ENCODE measurements at places on chromosomes 5 and 9. TPM values are rescaled to one million over a fixed set of nuclear protein-coding genes. Genes with fewer than 3 reads are reported as not detected.

ROPN1L gene
- 0.68 TPM for total RNA-seq

SLC6A19 gene
- total RNA-seq, result not detected

EPB41L4B gene
- total RNA-seq, result 1.2 TPM

HMCN2 gene
- not detected for total RNA-seq

CKMT2 gene
- not detected for total RNA-seq

BTNL8 gene
- total RNA-seq, result not detected

C5orf58 gene
- total RNA-seq, result not detected

OLFML2A gene
- total RNA-seq, result 0.14 TPM

HMMR gene
- total RNA-seq, result 44.4 TPM

PTGER4 gene
- total RNA-seq, result not detected

PKD2L2 gene
- total RNA-seq, result not detected

NPR3 gene
- 8.5 TPM for total RNA-seq

FGD3 gene
- total RNA-seq, result 4.1 TPM

CYSRT1 gene
- total RNA-seq, result 1.2 TPM

IFNA13 gene
- not detected for total RNA-seq

ELAVL2 gene
- 26.0 TPM for total RNA-seq

CYFIP2 gene
- 74.5 TPM for total RNA-seq

PCDHA3 gene
- total RNA-seq, result 0.32 TPM

PCDHGA3 gene
- total RNA-seq, result 0.16 TPM

SPATA31C1 gene
- 1.4 TPM for total RNA-seq

TRAF2 gene
- total RNA-seq, result 34.4 TPM

NMUR2 gene
- total RNA-seq, result not detected

IRX4 gene
- total RNA-seq, result 0.77 TPM

SPACA9 gene
- 4.1 TPM for total RNA-seq

OR1L4 gene
- not detected for total RNA-seq

PCDHAC2 gene
- 1.8 TPM for total RNA-seq

AHRR gene
- total RNA-seq, result 1.3 TPM

ABLIM3 gene
- total RNA-seq, result 2.4 TPM

CCIN gene
- total RNA-seq, result not detected

GOLGA2 gene
- 56.9 TPM for total RNA-seq
